ENCODE measurements at places on chromosomes 1 and 21.
A peak's percentile ranks its signal among the peaks of the same experiment; 100 is the strongest.

DNA sequence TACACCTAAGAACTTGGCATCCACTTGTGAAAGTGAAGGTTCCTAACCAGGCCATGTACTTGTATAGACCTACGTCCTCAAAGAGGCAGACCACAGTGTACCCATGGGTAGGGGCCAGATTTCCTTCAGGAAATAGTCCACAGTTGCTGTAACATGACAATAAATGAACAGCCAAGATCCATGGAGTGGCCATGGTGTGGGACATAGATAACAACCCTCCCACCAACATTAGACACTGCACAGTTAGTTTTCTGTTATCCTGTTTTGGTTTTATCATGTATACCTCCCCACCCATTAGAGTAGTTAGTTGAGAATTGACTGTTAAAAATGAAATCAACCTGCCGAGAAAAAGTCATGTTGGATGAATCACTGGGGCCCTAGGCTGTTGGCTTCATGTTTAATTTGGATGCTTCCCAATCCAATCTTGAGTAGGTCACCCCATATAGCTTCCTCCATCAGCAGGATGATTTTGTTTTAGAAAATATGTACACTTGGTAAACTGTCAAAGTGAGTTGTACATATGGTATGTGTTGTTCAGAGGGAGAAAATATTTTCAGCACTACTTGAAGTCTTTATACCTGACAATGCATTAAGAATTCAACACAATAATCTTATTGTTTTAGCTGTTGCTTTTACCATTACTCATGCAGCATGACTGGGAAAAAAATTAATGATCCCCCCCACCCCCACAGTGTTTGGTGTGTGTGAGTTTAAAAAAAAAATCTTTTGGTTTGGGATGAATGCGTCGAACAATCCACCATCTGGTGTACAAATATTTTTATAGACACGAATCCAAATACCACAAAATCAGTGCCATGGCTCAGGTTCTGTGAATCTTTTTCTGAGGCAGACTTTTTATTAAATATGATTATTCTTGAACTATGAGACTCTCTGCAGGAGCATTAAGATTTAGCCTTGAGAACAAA lies 88.3 kb upstream of the ARHGAP29 start:
- DNase-seq: no peak

- no peak for DNase-seq
Observed at GRCh38 chr1:210949039-210949438, 184.9 kb downstream of the KCNH1 start.

- no peak for DNase-seq
Observed at GRCh38 chr1:3888301-3888700, 11.8 kb downstream of the C1orf174 start.

DNA sequence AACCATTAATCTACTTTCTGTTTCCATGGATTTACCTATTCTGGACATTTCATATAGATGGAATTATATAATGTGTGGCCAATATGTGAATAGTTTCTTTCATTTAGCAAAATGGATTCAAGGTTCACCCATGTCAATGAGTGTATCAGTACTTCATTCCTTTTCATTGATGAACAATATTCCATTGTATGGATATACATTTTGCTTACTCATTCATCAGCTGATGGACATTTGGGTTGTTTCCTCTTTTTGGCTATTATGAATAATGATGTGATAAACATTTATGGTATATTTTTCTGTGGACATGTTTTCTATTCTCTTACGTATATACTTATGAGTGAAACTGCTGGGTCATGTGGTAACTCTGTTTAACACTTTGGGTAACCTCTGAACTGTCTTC lies 97.8 kb downstream of the SCMH1 start:
- no peak for DNase-seq

- no peak for DNase-seq
Observed at GRCh38 chr1:115669886-115670285, 28.1 kb downstream of the VANGL1 start.

DNA sequence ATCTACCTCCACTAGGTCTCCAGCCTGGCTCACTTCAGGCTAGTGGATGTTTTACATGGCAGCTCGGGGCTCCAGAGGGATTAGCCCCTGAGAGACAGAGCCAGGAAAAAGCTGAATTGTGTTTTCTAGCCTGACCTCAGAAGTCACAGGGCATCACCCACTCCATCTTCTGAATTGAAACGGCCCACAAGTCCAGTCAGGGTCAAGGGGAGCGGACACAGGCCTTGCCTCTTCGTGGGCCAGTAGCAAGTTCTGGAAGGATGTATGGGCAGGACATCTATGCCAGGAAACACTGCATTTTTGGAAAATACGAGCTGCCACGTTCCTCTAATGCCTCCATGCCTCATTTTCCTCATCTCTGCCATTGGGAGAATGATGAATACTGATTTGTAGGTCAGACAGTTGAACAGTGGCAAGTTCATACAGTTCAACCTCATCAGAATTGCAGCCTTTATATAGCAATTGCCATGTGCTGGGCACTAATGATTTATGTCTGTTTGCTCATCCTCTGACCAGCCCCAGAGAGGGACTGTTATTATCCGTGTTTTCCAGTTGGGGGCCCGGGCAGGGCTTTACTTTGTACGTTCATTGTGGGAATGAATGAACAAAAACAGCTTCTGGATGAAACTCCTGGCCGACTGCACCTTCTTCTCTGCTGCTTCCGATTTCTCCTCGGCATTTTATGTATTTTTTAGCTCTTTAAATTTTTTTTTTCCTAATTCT lies 23.2 kb upstream of the PCBP3 start:
- DNase-seq: no peak

DNA sequence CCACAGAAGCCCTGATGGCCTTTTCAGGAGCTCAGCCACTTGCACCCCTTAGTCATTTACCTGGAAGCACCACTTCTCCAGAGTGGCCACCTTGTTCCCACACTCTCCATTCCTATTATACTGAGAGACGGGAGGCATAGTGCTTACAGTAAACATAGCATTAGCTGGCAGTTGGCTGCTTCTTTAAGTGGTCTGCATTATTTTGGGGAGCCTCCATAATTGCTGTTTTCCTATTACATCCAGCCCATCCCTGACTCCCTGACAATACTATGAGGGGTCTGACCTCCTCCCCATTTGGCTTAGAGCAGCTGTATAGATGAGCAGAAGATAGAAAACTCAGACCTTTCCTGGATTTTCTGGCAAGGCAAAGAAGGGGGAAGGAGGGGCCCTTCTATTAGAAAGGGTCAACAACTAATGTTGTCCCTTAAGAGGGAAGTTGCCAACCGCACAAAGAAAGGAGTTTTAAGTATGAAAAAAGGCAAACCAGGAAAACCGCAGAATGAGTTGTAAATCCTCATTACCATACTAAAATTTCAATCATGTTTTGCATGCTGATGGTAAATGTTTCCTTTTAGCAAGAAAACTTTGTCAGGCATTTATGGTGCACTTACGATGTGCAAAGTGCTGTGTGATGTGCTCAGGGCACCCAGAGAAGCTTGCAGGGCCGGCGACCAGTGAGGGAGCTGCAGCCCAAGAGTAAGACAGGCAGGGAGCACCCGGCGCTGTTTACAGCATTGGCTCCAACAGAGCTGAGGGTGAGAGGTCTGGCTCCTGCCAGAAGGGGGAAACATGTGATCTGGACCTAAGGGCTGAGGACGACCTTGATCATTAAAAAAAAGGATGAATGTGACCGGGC lies 167.3 kb downstream of the ZZZ3 start:
- no peak for DNase-seq

DNA sequence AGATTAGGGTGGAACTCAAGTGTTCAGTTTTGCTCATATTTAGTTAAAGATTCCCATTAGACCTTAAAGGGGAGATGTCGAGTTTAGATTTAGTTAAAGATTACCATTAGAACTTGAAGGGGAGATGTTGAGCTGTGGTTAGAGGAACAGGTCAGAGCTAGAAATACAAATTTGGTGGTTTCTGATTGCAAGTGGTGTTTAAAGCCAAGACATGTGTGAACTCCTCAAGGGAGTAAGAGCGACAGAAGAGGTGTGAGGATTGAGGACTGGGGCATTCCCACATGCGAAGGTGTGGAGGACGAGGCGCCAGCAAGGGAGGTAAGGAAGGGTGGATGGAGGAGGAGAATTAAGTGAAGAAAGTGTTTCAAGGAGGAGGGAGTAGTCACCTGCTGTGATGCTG lies 168.6 kb downstream of the IER5 start:
- no peak for DNase-seq

DNA sequence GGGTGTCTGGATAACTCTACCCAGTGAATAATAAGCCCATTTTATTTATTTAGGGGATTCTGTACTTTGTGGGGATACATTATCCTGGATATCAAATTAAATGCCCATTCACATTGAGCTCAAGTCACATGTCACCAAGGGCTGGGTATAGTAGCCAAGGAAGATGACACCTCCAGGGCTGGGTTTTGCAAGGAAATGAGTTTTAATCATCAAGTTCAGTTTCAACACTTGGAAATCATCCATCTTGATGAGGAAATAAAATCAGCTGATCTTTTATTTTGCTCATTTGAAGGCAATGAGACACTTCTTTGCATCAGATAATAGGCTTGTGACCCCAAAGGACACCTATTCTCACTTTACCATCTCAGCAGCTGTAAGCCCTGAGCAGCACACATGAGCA lies 80.0 kb upstream of the TNR start:
- DNase-seq: no peak

DNA sequence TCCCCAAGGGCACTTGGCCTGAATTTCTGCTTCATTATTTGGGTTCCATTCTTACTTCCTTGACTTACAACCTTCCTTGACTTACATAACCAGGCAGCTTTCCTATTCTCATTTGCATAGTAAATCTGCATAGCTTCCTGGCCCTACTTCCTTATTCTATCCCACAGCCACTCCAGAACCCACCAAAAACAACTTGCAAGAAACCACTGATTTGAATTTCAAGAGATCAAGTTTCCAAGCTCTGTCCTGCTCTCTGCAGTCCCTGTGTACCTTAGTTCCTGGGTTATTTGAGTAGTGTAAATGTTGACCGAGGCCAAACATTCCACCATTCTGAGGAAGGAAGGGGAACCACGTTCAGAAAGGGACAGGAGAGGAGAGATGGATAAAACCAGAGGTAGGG lies 603.3 kb downstream of the PTPRC start:
- DNase-seq: no peak

DNA sequence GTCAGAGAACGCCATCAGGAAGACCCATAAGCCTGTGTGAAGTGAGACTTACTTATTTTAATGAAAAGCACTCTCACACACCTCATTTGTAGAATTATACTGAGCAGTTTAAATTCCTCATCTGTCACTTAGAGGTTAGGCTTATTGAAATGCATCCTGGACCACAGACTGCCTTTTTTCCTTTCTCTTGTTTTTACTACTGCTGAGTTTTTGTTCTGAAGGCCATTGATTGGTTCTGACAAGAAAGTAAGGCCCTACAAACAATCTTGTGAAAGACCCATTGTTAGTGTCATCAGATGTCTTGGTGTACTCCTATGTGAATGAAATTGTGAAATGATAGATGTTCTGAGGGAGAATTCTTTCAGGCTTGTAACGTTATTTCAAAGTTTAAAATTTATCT lies 1343.3 kb upstream of the ADGRL2 start:
- DNase-seq: no peak

DNA sequence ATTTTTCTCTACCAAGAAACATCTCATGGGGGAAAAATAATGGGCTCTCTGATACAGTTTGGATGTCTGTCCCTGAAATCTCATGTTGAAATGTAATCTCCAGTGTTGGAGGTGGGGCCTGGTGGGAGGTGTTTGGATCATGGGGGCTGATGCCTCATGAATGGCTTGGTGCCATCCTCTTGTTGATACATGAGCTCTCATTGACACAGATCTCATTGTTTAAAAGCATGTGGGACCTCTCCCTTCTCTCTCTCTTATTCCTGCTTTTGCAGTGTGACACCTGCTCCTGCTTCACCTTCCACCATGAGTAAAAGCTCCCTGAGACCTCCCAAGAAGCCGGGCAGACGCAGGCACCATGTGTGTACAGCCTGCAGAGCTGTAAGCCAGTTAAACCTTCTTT lies 332.5 kb upstream of the NRIP1 start:
- DNase-seq: no peak

- DNase-seq: no peak
Observed at GRCh38 chr1:228785366-228786330, 50.4 kb downstream of the RHOU start.

DNA sequence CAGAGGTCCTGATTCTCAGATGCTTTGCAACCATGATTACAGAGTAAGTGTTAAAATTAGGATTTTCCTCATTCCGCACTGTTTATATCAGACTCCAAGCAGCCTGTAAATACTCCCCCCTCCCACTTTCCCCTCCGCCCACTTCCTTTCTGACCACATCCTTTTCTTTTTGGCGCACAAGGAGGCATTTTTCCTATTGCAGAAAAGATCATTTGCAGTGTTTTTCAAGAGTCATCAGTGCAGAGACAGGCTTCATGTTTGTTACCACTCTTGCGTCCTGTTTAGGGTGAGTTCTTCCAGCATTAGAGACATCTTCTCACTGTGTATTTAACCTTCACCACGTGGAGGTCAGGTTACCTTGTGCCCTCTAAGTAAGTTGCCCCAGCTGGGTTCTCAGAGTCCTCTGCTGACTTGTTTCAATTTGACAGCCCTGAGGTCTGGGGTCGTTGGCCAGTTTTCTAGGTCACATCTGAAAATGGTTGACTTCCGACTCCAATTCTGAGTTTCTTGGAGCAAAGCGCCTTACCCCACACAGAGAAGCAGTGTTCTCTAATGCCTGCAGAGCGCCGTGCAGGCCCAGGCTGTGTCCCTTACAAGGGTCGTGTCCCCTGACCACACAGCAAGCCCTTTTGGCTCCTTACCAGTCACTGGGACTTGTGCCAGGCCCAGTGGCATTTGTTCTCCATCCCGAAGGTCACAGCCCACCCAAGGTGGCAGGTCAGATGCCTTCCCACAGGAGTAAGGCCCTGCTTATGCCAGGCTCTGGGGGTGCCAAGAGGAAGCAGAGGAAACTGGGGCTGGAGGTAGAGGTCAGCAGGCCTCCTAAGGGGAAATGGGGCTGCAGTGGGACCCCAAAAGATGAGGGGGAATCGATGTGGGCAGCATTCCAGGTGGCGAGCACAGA lies 85.6 kb downstream of the FAM78B start:
- DNase-seq: peak; percentile 20

DNA sequence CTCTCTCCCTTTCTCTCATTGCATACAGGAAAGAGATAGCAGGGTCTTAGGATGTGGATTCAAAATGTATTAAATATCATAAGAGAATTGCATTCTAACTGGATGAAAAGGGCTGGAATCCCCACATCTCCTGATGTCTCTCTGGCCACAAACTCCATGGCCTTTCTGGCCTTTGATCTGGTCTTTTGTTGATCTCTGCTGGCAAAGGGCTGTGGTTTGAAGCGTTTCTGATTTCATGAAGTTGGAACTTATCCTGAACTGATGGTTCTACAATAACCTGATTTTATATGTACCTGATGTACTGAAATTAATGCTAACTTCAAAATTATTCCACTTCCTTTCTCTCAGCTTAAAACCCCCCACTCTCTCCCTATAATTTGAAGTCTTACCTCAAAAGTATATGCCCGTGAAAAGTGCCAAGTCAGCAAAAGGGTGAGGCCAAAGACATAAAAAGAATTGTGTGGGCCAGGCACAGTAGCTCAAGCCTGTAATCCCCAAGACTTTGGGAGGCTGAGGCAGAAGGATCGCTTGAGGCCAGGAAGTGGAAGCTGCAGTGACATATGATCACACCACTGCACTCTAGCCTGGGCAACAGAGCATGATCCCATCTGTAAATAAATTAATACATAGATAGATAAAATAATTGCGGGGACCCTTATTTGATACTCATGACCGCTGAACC lies 6.4 kb upstream of the KIF14 start:
- no peak for DNase-seq
